Stimulated activated CD8-positive, alpha-beta memory T cell treated with anti-CD3 and anti-CD28 coated beads, Interleukin-4, amount 100 ng/mL, for 48 hours (primary cell): ENCODE measurements at places on chromosomes 1 and 21.

- DNase-seq: no peak
These were observed 26.6 kb upstream of the FBXO28 start for GRCh38 chr1:224087286-224087794.

DNA sequence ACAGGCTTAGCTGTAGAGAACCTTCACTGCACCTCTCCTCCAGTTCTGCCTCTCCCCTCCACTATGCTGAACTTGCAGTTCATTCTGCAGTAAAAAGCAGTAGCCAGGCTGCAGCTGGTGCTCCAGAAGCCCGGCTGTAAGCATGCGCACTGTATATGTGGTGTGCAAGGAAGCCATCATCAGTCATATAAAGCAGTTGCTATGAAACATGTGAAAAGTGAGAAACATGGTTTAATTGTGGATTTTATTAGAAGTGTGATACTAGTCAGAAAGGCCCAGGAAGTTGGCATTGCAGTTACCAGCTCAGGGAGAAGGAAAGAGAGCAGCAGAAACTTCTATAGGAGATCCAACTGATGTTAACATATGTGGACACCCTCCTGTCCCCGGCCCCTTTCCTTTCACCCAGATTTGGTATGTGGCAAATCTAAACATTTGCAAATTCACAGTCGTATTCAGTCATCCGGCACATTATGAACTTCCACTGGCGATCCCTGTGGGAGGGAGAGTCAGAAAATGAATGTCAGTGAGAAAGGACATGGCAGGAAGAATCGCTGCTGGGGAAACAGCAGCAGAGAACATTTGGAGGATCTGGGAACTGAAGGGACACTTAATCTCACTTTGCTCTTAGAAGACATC lies 32.8 kb downstream of the DPT start:
- DNase-seq: no peak

GRCh38 chr1:8653878-8654277 lies 163.6 kb downstream of the RERE start:
- DNase-seq: no peak

GRCh38 chr1:42033629-42034028 lies 114.9 kb upstream of the HIVEP3 start:
- no peak for DNase-seq

GRCh38 chr1:10530281-10530740 lies 55.6 kb downstream of the PEX14 start:
- no peak for DNase-seq

- DNase-seq: no peak
These were observed 231.7 kb downstream of the HMCN1 start for GRCh38 chr1:185965870-185966269.

- no peak for DNase-seq
These were observed 31.1 kb downstream of the CHODL start for GRCh38 chr21:18275781-18276180.

DNA sequence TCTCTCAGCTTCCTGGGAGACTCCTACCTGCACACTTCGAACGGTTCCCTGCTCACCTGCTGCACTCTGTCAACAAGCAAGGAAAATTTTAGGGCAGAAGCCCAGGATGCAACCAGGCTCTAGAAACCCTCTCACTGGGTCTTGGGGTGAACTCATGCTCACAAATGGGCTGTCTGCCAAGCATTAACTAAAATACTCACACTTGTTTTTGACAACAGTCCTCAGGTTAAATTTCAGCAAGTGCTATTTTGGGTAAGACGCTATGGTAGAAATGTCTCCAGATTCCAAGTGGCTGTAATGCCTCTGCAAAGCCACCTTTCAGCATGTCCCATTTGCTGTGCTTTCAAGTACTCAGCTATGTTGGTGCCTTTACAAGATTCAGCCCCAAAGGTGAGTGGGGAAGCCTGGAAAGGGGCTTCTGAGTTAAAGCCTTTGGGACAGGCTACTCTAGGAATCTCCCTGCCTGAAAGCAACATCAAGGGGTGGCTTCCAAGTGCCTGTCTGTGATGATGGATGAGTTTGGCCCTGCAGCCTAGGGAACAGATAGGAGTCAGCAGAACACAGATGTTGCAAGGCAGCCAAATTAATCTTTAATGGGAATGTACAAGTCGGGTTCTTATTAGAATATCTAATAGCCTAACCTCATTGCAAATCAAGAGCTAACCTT lies 211.9 kb upstream of the SPAG17 start:
- DNase-seq: no peak

GRCh38 chr1:39926343-39926793 lies 24.7 kb upstream of the MYCL start:
- DNase-seq: no peak

GRCh38 chr1:231020816-231021215 lies 19.2 kb downstream of the FAM89A start:
- DNase-seq: no peak

DNA sequence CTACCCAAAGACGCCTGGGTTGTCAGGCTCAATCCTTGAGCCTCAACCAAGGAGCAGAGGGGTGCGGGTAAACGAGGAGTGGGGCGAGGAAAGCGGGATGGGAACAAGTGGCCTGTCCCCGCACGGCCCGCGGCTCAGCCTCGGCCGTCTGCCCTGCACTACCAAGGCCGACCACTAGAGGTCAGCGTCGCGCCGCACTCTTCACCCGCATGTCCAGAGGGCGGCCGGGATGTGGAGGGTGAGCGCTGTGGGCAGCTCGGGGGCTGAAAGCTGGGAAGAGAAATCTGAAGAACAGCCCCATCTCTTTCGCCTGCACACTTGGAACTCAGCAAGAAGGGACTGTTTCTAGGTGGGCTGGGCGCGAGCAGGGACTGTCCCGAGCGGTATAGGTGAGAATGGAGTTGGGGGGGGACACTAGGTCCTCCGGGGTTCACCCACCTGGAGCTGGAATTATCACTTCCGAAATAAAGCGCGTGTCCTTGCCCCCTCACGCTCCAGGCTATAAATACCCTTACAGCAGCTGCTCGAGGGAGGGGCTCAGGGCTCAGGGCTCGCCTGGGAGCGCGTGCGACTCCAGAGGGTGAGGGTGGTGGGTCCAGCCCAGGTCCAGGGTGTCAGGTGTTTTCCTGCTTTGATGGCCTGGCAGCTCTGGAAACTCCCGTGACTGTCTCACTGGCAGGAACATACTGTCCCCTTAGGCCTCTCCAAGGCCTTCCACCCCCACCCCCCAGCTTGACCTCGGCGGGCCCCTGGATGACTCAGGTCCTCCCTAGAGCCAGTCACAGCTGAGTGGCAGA lies 9.8 kb downstream of the SLC30A2 start:
- peak; percentile 92 for DNase-seq

GRCh38 chr21:28719723-28720122 lies 273.0 kb downstream of the LTN1 start:
- DNase-seq: no peak

- no peak for DNase-seq
These were observed 11.9 kb upstream of the PAQR6 start for GRCh38 chr1:156259805-156260204.

DNA sequence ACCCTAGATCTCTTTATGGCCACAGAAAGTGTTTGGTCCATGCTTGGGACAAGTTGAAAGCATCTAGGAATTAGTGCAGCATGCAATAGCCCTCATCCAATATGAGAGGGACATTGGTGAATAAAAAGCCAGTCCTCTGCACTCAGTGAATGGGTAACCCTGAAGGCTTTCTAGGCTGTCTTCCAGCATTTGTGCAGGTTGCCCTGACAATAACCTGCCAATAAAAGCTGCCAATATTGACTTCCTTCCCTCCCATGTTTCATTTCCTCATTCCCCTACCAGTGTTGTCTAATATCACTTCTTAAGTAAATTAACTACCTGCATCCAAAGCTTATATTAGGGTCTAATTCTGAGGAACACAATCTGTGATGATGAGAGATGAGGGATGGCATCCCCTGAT lies 563.6 kb upstream of the NEGR1 start:
- DNase-seq: no peak

DNA sequence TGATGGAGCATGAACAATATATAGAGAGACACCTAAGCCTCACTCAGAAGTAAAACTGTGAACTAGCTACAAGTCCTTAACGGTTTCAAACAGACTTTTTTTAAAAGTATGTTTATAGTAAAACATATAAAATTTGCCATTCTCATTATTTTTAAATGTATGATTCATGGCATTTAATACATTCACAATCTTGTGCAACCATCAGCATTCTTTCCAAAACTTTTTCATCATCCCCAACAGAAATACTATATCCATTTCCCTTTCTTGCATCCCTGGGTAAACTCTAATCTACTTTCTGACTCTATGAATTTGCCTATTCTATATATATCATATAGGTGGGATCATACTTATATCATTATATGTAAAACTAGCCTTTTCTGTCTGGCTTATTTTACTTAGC lies 25.5 kb downstream of the EVI5 start:
- no peak for DNase-seq

DNA sequence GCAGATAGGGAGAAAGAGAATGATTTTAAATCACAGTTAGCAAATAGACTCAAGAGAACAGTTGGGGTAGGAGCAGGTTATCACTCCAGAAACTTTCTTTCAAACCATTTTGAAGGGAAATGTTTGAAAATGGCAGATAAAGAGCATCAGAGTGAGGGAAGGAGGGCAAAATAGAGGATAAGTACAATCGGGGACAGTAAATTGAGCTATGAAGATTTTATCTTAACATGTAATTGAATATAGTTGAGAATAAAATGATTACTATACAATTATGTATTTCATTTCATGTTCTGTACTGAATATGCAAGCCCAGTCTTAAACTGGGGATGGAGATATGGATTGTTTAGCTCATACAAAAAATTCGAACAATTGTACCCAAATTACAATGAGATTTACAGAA lies 54.0 kb downstream of the MAP10 start:
- DNase-seq: no peak

GRCh38 chr1:184506481-184506880 lies 119.7 kb downstream of the C1orf21 start:
- DNase-seq: no peak

GRCh38 chr21:37561941-37562919 lies 195.7 kb downstream of the DYRK1A start:
- no peak for DNase-seq

DNA sequence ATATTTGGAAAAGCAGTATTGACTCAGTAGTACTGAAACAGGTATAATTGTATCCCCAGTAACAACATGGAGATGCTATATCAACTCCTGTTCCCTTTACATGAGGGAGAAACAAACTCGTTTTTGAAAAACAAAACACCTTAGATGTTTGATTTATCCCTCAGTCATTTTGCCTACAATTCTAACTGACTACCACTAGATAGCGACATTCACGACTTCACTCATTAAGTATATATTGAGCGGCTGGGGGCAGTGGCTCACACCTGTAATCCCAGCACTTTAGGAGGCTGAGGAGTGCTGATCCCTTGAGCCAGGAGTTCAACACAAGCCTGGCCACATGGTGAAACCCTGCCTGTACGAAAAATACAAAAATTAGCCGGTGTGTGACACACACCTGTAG lies 83.3 kb downstream of the CYYR1 start:
- no peak for DNase-seq

- no peak for DNase-seq
These were observed 21.3 kb upstream of the UMODL1 start for GRCh38 chr21:42049578-42050430.

DNA sequence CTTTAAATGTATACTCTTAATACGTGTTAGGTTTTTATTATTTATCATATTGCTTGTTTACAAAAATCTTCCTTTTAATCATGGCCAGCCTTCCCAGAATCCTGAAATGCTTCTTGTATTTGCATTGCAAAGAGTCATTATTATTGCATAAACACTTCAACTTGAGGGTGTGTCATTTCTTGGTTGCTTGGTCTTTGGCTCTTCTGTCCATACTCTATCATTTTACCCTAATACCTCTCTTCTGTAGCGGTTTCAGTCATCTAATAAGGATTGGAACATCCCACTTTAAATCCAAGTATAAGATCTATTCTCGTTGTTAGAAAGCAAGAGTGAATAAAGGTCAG lies 200.6 kb upstream of the CACYBP start:
- DNase-seq: no peak

- DNase-seq: no peak
These were observed 41.3 kb downstream of the PRDM15 start for GRCh38 chr21:41837756-41838297.

DNA sequence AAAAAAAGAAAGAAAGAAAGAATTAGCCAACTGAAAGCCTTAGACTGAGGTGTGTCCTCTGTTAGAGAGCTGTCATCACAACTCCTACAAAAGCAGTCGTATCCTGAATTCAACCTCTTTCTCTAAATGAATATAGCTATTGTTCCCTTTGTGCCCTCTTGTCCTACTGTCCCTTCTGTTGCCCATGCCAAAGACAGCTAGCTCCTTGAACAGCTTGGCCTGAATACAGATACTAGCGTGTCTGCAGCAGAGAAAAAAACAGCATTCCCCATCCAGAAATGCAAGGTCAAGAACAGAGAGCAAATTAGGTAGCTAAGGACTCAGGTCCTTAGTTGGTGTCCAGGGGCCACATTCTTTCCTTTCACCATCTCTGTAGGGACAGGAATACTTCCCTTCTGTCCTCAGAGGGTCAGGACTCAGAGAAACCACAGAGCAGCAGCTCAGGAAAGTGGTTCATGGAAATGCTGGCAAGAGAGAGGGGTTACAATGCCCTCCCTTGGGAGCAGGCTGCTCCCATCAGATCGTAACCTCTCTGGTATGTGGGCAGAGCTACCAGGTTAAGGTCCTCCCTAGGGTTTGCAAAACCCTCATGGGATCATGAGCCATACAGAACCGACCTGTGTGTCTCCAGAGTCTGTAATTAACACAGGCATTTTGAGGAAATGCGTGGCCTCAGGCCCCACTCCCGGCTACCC lies 1.8 kb upstream of the ZBTB48 start:
- no peak for DNase-seq

- DNase-seq: no peak
These were observed 567 bp downstream of the PMVK start for GRCh38 chr1:154935749-154936554.

GRCh38 chr1:156488566-156489165 lies 11.9 kb downstream of the MEF2D start:
- DNase-seq: peak; percentile 66

GRCh38 chr1:180571832-180572636 lies 13.3 kb downstream of the OVAAL start:
- DNase-seq: peak; percentile 58

DNA sequence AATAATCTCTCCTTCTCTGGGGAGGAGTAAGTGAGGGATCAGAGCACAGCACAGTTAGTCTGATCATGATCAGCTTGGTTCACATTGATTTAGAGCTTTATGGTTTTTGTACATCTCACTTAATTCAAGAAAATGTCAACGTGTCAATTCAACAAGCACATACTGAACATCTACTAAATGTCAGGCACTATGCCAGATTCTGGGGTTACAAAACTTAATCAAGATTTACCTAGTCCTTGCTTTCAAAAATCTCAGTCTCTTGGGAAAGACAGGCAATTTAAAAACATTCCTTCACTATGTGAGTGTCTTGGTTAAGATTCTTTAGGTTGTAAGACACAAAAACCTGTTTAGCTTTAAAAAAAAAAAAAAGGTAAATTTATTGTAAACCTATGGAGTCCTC lies 181.4 kb downstream of the AK5 start:
- DNase-seq: no peak
